ENCODE measurements at places on chromosomes 12 and 14.

DNA sequence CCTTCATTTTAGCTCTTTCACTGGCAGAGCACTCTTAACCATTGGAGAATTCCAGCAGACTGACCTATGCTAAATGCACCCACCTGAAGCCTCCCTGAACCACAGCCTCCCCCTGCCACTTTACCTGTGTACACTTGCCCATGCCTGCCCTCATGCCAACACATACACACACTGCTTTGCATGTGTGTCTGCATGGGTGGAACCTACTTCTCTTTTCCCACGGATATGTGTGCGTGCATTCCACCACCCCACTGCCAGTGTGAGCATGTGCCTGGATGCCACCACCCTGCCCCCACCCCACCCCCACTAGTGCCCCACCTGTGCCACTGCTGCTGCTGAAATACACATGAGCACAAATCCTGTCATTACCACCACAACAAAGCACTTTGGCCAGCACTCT, 49.5 kb upstream of the EEA1 start:
- DNase-seq, result no peak

DNA sequence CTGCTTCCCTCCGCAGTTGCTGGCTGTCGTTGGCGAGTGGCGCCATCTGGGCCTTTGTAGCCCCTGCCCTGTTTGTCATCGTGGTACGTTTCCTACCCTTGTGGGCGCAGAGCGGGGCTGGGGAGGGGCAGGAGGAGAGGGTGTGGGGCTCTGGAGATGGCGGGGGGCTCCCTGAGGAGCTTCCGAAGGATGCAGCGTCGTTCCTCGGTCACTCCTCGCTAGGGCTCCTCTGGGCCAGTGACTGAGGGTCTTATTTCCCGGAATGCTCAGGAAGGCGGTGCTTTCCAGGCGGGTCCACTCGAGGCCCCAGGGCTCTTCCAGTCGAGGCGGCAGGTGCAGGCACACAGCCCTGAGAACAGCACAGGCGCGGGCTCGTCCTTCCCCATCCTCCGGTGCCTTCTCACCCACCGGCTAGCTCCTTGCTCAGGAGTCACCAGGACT, 167.1 kb downstream of the ADGRD1 start:
- DNase-seq, result no peak

DNA sequence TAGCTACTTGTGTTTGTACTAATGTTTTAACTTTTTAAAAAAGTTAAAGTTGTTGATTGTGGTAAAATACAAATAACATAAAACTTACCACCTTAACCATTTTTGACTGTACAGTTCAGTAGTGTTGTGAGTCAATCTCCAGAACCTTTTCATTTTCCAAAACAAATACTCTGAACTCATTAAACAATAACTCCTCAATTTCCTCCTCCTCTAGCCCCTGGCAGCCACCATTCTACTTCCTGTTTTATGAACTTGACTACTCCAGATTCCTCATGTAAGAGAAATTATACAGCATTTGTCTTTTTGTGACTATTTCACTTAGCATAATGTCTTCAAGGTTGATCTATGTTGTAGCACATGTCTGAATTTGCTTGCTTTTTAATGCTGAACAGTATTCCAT, 299.1 kb upstream of the AMIGO2 start:
- DNase-seq, result no peak

GRCh38 chr12:25566202-25566949, 13.3 kb upstream of the LMNTD1 start:
- no peak for DNase-seq

DNA sequence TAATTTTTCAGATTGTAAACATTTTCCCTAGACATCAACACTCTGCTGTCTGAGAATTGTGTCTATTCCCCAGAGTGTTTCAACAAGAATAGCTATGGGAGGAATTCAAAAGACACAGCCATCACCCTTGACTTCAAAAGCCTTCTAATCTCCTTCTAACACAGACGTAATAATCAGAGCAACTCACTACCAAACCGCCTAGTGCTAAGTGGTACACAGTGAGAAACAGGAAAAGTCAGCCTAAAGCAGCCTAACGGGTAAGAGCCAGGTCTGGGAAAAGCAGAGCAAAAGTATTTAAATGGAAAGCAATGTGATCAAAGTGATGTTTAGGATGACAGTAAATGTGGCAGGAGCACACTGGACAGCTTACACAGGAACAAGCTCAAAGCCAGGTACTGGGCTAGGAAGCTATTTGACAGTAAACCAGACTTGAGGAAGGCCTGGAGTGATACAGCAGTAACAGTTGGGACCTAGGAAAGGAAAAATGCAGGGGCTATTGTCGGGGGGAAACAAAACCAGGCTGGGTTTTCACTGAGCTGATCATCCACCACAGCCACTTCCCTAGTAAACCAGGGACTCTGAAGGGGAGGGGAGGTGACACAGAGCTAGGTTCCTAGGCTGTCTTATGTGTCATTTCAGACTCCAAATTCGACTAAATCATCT, 29.4 kb downstream of the CORO1C start:
- no peak for DNase-seq

- no peak for DNase-seq
Measured at GRCh38 chr14:21057803-21058675, at the start of gene RNASE8. RNASE8 (plus strand) TSS chr14:21057822; CDS start chr14:21057893, 71 bp downstream.

- DNase-seq, result no peak
Measured at GRCh38 chr12:130754234-130754901, 38.3 kb upstream of the RIMBP2 start.

DNA sequence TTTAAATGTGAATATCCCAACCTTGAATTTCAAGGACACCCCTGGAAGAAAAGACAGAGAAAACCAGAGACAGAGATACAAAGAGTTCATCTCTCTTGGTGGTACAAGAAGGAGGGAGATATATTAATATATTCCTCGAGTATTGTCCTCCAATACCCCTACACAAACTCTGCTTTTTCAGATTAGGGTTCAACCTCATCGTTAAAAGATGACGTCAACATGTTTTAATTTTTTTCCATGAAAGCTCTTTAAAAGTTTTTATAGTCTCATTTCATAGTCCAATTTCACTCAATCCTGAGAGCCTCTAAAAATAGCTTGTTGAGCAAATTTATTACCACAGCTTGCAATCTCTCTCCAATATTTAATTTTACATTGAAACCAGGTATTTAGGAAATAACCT, 19.4 kb downstream of the RHOJ start:
- no peak for DNase-seq

GRCh38 chr14:41297576-41298327, 308.9 kb upstream of the LRFN5 start:
- no peak for DNase-seq

GRCh38 chr14:54864526-54864925, 38.1 kb downstream of the GCH1 start:
- no peak for DNase-seq

Measured in effector memory CD8-positive, alpha-beta T cell (primary cell).